NCI-H226 (cell line): ENCODE measurements at places on chromosomes 1 and 21.

DNA sequence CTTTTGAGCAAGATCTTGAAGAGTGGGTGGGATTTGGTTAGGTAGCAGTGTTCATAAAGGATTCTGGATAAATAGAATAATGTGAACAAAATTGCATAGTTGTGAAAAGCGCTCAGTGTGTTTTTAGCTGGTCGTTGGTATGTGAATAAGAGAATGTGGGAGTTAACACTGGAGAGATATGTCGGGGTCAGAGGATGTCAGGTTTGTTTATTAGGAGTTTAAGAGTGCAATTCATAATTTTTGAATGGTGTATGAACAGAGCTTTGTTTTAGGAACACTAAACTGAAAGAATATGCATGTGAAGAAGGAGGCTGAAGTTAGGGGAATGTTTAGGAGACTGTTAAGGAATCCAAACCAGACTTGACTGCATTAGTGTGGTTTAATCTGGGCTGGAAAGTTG is 9.4 kb downstream of the USP16 start:
- DNase-seq, result no peak

DNA sequence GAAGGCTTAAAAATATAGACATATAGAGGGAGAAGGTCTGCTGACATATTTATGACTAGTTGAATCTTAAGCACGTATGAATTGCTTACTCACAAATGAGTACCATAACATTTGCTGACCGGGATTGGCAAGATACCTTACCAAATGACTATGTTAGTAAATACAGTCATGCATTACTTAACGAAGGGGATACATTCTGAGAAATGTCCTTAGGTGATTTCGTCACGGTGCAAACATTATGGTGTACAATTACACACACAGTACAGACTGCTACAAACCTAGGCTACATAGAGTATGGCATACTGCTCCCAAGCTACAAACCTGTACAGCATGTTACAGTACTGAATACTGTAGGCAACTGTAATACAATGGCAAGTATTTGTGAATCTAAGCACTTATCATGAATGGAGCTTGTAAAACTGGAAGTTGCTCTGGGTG is 19.4 kb upstream of the UBE2U start:
- peak; percentile 17 for DNase-seq

DNA sequence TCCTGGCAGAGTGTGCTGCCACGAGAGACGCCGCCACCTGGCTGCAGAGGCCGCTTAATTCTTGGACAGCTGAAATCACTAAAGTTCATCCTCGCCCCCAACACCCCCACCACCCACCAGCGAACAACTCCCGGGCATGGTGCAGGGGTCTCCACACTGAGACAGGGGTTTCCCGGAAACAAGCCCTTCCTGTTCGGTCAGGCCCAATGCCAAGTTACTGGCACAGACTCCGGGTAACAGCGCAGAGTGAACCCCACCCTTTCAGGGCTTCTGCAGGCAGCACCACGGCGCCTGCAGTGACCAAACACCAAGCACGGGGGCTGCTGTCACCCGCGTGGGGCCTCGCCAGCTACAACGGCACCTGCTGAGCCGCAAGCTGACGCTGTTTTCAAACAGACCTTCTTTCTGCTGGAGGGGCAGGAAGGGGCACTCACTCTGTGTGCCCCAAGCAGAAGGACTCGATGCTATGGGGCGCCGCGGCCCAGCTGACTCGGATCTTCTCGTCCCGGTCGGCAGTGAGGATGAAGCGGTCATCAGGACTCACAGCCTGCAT is 17.4 kb downstream of the WDR4 start:
- DNase-seq, result no peak

GRCh38 chr1:164296172-164296571 is 262.8 kb upstream of the PBX1 start:
- no peak for DNase-seq

GRCh38 chr1:228937851-228938536 is 202.7 kb downstream of the RHOU start:
- DNase-seq, result no peak

GRCh38 chr1:59150577-59151386 is 146.1 kb upstream of the FGGY start:
- peak; percentile 100 for DNase-seq

GRCh38 chr1:156485984-156486383 is 14.6 kb downstream of the MEF2D start:
- DNase-seq, result no peak

DNA sequence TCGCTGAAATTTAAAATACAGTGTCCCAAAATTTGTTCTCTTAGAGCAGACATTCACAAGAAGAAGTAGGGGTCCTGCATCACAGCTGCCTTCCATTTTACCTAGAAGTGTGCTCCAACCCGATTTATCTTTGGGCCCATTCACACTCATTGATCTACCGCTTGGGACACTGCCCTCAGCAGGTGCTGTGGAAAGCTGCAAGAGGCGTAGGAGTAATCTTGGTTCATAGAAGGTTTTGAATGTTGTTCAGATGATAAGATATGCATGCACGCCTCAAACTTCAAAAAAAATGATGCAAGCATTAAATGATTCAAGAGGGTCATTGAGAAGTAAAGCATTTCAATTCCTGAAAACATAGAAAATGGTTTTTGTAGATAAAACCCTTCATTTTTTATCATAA is 18.6 kb upstream of the C1orf105 start:
- DNase-seq, result no peak

GRCh38 chr1:86912281-86912900 is 1.5 kb downstream of the SELENOF start:
- DNase-seq, result no peak

- DNase-seq, result no peak
These were observed 64.6 kb downstream of the SIK1 start for GRCh38 chr21:43362321-43362791.

- DNase-seq, result no peak
These were observed 28.3 kb upstream of the CYP4B1 start for GRCh38 chr1:46770541-46770940.

GRCh38 chr1:100335436-100335835 is 16.9 kb upstream of the CDC14A start:
- DNase-seq, result no peak

DNA sequence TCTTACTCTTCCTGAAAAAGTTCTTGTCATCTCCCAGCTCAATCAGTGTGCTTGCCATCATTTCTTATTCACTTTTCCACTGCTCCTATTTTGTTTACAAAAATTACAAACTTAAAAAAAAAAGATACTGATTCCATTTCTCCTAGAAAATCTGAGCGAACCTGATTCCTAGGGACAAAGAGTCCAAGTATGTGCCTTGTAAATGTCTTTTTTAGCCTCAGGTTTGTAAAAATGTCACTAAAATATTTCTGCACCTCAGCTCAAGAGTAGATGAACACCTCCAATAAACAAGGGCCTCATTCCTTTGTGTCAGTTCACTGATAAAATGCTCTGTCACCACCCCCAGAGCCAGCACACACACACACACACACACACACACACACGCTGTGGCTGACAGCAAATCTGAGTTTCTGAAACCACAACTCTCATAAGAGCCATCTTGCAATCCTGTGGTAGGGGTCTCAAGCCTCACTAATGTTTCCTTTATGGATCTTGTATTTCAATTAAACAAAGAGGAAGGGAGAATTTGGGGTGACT is 299.2 kb downstream of the PBX1 start:
- no peak for DNase-seq

GRCh38 chr21:41037936-41038335 is 130.0 kb upstream of the BACE2 start:
- DNase-seq, result no peak

DNA sequence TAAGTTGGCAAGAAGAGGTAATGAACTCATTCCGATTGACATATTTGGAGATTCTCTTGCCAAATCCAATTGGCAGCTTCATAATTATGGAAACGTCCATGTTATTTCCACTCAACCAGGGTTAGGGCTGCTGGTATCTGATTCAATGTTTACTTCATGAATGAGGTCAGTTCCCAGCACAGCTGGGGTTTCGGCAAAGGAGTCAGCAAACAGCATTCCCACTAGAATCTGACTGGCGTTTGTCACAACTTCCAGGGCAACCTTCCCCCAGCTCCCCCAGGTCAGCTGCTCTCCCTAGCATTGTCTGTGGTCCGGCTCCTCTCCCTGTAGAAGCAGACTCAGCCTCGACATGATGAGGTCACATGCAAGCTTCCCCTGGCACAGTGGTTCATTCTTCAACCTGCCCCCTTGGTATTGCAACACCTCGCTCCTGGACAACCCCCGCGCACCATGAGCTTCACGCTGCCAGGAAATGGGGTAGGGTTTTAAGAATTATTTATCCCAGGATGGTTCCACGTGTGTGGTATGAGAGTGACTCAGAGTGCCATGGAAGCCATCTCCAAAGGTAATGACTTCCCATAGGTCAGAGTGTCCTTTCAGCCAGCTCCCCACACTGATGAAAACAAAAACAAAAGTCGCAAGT is 100.7 kb upstream of the SLC25A33 start:
- peak; percentile 95 for DNase-seq
